Aorta (tissue), 5 donors: ENCODE measurements at places on chromosomes 2 and 18. TPM values are rescaled to one million over a fixed set of nuclear protein-coding genes. Genes with fewer than 3 reads are reported as not detected.

- DNase-seq = no peak
Observed at GRCh38 chr2:105384216-105384615, 14.6 kb downstream of the FHL2 start.

GRCh38 chr2:48048476-48049171 is 142.3 kb upstream of the FBXO11 start:
- no peak for DNase-seq

- no peak for DNase-seq
Observed at GRCh38 chr2:162315938-162316337, 2.5 kb downstream of the IFIH1 start.

GRCh38 chr18:59067873-59068272 is 71.8 kb upstream of the SEC11C start:
- no peak for DNase-seq

DNA sequence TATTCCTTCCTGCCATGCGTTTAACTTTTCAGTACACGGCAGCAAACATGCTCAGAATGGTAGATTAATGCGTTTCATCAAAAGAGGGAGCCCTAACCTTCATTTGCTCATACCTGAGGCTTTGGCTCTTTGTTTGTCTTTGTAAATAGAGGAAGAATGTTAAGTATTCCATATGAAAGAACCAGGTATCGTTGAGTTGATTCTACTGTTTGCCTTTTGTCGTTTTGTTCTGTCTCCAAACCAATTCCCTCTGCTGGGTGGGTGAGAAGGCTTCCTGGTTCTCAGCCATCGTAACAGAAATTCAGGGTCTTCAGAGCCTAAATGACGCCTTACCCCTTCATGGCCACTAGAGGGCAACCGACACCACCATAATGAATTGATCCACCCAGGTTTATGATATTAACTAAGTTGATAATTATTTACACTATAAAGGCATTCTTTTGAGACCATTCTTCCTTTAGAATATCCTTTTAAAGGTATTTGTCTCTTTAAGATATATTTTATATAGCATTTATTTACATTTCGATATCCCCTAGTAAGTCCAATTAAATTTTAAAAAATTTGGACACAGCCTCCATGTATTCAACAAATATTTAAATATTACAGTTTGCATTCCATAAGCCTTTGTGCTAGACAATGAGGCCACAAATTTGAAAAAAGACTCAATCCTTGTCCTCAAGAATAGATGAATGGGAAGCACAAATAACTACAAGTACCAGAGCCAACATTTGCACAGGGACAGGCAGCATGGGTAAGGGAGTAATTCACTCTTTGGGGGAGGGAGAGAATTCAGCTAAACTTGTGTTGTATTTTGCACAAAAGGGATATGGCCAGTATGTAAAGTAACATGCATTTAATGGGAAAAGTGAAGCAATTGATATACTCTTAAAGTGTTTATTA is 48.1 kb downstream of the TIMM21 start:
- DNase-seq = no peak

DNA sequence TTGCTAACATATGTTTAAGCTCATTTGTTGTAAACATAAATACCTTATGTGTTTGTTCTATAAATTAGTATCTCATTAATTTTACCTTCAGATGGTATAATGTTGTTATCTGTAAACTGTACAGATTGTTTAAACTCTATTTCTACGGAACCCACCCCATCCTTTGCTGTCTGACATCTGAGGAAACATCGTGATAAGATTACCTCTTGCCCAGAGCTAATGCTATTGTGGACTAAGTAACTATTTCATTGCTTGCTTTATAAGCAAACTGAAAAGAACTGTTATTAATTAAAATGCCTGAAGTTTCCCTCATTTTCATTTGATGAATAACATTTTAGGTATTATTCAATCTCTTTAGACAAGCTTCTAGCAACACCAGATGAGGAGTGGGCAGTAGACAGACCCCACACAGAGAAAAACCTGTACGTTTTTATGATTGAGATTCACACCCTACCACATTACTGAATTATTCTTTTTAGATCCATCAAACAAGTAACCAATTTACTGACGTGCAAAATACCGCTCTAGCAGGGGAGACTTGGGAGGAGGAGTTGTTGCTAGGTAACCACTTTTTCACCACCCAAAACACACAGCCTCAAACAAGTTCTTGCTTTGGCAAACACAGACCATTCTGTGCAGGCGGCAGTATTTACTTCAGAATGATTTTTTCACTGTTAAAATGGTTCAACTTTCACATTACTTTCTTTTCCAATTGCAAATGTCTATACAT is 1.9 kb upstream of the SYT4 start:
- DNase-seq = no peak

GRCh38 chr2:85734942-85735608 is 18.7 kb upstream of the ATOH8 start:
- DNase-seq = no peak

GRCh38 chr2:144603334-144603733 is 83.4 kb upstream of the ZEB2 start:
- DNase-seq = no peak

DNA sequence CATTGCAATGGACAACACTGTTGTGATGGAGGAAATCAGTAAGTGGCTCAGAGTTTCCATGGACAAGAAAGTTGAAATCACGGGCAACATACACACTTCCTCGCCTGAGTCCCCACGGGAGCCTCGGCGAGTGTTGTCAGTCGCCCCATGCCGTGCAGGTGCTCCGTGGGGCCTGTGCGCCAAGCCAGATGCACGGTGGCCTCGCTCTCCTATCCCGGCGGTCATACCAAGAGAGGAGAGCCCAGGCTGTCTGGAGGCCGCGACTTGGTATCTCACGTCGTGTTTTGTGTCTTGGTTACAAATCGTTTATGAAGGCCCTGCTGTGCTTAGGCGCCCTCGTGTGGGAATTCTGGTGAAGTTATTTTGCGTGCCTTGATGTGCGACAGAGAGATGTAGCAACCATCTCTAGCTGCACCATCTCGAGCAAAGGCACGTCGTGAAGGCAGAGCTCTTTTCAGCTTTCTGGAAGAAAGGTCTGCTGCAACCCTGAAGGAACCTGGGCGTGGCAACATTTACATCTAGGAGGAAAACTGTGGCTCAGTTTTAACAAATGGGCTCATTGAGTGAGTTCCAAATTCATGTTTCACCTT is 21.8 kb downstream of the ATG4B start:
- DNase-seq = no peak

DNA sequence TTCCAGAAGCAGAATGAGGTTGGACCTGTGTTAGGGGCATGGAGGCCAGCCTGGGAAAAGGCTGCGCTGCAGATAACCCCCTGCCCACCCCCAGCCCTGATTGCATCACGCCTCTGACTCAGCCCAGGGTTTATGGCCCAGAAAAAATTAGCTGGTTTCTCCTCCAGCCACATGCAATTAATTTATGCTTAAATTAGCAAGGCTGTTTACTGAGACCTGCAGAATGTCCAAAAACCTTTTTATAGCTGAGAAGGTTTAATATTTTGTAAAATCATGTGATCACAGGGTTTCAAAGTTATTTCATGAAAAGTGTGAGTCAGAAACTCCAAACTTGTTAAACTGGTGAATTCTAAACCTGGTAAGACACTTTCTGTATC is 123.1 kb upstream of the HDAC4 start:
- DNase-seq = no peak

DNA sequence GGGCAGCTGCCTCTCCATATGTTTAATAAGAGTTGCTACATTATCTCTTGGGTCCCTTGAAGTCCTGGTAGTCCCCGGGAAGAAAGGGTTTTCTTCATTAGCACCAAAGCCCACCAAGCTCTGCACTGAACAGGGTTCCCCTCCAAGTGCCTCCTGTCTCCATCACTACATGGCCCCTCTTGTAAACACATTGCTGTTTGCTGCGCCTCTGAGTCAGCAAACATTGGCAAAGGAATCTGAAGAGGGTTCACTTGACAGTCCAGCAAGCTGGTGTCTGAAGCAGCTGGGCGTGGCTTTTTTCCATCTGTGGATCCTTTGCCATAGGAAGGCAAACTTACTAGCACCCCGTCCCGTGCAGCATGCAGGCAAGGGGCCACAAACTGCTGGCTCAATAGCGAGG is 82.8 kb downstream of the TEX51 start:
- no peak for DNase-seq

DNA sequence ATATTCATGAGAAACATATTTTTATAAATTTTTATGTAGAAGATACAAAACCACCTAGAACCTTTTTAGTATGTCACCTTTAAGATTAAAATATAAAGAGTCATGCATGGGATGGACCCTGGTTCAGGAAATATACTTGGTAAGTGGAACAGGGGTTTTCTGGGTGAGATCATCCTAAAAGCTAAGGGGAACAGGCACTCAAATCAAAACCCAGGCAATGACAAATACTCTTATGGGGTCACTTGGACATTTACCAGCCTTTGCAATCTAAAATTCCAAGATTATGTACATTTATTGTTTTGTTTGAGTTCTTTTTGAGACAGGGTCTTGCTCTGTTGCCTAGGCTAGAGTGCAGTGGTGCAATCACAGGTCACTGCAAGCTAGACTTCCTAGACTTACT is 65.8 kb downstream of the SGPP2 start:
- no peak for DNase-seq

DNA sequence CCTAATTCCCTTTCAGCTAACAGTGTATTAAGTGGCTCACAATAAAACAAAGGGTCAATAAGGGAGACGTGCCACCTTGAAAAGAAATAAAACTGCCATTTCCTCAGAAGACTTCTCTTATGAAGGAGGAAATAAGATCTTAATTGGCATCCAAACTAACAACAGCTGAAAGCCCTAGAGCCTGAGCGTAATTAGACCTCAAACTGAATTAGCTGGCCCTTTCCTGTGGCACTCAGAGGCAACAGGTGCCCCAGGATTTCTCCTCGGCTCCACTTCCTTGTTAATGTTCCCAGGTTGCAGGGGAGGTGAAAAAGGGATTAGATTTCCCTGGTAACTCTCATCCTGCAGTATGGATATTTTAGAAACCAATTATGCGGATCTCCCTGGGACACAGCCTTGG is 804.3 kb downstream of the DCDC2C start:
- no peak for DNase-seq

DNA sequence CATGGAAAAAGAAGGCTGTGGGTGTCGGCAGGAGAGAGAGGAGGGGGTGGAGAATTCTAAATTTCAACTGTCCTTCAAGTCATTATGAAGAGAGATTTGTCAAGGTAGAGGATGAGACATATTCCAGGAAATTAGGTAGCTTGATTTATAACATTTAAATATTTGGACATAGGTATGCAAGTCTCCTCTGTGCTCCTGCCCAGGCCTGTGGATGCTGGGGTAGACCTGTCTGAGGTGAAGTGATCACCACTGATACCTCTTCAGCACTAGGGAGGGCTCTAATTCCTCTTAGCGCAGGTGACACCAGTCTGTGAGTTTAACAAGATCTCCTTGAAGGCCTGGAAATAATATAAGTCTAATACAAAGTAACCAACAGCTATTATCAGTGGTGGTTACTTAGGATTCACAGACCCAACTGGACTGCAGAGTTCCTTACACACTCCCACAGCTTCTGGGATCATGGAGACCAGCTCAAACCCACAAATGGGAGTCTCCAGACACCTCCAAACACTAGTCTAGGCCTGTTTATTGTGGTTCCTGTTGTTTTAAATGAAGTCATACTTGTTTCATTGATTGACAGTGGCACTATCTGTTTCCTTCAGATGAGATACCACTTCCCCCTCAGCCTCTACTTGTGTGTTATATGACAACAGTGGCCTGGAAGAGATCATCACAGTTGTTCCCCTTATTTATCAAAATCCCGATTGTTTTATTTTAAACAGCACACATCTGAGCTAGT is 104.1 kb upstream of the ITPRID2 start:
- no peak for DNase-seq

DNA sequence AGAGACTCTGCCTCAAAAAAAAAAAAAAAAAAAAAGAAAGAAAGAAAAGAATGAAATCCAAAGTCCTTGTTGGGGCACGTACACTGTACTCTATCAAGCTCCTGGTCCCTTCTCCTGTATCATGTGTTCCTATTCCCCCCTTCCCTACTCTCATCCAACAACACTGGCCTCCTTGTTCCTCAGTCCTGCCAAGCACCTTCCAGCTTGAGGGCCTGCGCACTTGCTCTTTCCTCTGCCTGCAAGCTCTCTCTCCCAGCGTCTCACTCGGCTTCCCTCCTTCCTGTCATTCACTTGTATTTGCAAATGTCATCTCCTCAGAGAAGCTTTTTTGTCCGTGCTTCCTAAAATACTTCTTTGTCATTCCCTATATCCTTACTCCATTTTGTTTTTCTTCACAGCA is 10.8 kb upstream of the KIF3C start:
- DNase-seq = no peak

DNA sequence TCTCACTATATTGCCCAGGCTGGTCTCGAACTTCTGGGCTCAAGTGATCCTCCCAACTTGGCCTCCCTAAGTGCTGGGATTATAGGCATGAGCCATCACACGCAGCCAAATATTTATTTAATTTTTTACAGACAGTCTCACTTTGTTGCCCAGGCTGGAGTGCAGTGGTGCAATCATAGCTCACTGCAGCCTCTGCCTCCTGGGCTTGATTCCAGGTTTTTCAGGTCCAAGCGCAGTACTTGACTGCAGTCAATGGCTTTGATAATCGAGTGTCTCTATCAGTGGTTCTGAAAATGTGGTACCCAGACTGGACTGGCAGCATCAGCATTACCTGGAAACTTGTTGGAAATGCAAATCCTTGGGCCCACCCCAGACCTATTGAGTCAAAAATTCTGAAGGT is 63.1 kb downstream of the PLB1 start:
- DNase-seq = no peak

- DNase-seq = peak; percentile 24
Observed at GRCh38 chr18:48799724-48800315, 150.9 kb downstream of the SMAD7 start.

- no peak for DNase-seq
Observed at GRCh38 chr18:79356435-79356834, 39.3 kb upstream of the NFATC1 start.

DNA sequence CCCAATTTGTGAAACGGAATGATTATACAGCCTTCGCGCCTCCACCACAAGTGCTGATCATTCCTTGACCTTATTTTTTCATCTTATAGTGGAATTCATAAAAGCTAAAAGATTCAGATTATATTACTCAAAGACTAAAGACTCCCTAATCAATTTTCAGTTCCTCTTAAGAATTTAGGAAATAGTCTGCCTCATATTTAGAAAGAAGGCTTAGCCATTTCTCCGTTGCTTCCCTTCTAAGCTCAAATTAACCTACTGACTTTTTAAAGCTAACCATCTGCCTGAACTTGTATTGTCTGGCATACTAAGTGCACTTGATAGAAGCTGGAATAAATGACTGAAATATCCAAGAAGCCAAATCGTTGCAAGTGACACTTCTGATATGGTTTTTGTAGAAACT is 44.7 kb downstream of the HNRNPLL start:
- no peak for DNase-seq

DNA sequence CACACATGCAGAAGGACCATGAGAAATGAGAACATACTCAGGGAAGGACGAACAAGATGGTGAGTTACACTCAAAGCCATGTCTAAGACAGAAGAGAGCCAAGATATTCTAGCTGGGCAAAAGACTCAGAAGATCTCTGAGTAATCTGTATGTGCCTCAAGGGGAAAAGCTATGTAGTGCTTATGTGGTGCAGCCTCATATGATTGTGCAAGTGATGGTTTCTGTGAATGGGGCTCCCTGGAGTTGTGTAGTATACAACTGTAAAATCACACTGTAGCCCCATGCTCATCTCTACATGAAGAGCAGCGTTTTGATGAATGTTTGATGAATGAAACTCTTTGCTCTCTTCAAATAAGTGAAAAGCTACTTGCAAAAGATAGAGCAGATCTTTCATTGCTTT is 57.5 kb downstream of the OSR1 start:
- no peak for DNase-seq

The RPRM gene
- total RNA-seq = 1.1 TPM

The DNAH7 gene
- total RNA-seq = 0.71 TPM

The ANKRD62 gene
- not detected for total RNA-seq
